ENCODE measurements at places on chromosomes 12 and 14.

DNA sequence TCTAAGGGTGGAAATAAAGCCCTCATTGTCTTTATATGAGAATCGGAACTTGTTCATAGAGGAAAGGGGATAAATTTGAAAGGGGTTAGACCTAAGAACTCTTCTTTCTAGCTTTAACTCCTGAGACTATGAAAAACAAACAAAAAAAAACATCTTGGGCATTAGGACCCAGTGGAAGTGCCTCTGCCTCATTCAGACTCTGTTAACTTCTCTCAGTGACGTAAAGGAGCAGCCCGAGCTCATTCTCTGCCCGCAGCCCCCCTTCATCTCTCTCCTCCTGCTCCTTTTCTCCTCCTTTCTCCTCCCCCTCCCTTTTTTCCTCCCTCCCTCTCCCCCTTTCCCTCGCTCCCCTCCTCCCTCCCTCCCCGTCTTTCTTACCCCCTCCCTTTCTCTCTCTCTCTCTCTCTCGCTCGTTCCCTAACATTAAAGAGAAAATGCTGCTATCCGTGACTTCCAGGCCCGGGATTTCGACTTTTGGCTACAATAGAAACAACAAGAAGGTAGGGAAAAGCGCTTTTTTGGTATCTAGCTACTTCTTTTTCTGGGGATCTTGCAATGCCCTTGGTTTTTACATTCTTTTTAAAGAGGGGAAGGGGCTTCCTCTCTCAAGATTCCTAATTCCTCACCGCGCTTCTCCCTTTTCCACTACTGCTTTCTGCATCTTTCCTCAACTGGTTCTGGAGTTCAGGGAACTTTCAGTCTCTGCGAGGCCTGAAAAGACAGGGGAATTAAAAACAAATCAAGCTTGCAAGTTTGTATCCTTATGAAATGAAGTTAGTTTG is at the start of gene RBMS2:
Gene RBMS2 (plus strand): TSS at position 231 of the 782 bp plus-strand sequence. CDS start 204 bp downstream, at position 435.
- no peak for DNase-seq

DNA sequence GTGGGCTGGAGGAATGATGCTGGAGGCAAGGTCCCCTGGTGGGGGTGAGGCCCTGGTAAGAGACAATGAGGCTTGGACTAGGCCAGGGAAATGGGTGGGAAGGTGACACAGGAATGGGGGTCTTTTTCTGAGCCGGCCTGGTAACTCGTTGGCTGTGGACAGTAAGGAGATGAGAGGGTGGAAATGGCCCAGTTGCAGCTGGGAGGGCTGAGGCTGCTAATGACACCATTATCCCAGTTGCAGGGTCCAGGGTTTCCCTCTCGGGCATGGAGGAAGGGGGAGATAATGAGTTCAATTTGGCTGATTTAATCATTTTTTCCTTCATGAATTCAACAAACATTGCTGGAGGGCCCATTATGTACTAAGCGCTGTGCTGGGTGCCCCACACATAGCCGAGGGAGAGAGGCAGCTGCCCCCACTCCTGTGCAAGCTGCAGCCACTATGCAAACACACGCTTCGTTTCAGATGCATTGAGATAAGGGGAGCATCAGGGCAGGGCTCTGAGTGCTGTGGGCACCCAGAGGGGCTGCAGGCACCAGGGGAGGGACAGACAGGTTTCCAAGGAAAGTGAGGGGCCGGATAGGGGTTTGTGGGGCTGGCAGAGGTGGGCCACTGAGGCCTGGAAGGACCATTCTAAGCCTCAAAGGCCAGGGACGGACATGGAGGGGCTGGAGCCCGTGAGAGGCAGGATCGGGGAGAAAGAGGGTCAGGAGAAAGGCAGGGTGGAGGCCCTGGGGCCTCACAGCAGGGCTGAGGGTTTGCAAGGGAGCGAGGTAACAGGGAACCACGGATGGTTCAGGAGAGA is 43.2 kb upstream of the MEG3 start:
- DNase-seq, result no peak

DNA sequence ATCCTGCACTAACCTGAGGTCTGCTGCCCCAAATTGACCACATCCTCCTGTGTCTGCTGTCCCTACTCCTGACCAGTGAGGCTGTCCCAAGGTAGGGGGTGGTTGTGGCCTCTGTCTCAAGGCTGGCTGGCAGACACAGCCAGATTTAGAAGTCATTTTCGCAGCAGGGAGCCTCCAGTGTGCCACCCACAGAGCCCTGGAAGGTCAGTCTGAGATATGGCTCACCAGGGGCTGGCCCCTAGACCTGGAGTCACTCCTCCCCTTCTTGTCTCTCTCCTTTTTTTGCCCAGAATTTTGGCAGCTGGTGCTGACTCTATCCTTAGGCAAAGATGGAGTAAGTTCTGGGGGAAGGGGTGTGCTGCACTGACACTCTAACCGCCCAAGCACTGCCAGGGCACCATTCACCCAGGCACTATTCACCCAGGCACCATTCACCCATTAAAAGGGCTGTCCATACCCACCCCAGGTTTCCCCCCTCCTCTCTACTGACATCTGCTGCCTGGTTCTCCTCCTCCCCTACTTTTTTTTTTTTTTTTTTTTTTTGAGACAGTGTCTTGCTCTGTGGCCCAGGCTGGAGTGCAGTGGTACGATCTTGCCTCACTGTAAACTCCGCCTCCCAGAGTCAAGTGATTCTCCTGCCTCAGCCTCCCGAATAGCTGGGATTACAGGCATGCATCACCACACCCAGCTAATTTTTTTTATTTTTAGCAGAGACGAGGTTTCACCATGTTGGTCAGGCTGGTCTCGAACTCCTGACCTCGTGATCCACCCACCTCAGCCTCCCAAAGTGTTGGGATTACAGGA is 7.7 kb downstream of the DDN start:
- no peak for DNase-seq

GRCh38 chr12:40752011-40752410 is 59.8 kb downstream of the CNTN1 start:
- no peak for DNase-seq

DNA sequence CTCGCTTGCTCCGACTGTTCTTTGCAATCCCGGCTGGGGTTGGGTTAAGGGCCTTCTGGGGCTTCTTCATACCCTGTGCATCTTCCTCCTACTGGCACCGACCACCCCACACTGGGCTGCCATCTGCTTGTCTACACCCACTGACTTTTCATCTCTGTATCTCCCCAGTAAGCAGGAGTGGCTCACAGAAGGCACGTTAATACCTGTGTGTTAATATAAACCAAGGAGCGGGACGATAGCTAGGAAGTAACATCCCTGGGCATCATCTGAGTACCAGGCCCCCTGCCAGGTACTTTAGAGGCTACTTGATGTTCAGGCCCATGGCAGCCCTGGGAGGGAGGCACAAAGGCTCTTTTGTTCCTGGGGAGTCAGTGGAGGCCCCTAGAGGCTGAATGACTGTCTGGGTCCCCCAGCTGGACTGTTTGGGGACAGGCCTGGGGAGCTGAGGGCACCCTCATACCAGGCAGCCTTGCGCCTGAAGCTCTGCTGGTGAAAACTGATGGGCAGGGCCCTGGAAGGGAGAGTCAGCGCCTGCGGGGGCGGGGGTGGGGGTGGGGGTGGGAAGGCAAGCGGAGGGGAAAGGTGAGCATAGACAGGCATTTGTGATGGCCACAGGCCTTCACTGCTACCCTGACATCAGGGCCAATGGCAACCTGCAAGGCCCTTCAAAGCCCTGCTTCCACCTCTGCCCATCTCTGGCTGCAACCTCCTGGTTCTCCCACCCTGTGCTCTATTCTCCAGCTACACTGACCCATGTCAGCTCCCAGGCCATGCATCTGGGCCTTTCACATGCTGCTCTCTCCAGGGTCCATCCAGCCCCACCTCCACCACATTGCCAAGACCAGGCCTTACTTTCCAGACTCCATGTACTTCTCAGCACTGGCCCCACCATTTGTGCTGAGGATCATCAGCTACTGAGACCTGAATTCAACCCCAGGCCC is 34.2 kb upstream of the DEGS2 start:
- no peak for DNase-seq

DNA sequence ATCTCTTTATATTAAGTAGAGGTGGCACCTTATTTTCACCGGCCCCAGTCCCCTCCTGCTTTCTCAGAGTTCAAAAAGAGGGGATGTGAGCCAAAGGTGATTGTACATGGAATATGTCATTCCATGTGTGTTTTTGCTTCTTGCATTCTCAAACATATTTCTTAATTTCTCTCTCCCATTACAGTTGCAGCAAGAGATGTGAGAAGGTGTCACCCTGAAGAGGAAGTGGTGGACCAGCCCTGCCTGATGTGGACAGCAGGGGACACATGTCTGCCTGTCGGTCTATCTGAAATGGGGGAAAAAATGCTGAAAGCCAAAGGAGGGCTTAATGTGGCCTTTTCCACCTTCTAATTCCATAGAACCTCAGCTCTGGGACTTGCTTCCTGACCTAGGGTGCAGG is 1.9 kb upstream of the FOXN3 start:
- no peak for DNase-seq

DNA sequence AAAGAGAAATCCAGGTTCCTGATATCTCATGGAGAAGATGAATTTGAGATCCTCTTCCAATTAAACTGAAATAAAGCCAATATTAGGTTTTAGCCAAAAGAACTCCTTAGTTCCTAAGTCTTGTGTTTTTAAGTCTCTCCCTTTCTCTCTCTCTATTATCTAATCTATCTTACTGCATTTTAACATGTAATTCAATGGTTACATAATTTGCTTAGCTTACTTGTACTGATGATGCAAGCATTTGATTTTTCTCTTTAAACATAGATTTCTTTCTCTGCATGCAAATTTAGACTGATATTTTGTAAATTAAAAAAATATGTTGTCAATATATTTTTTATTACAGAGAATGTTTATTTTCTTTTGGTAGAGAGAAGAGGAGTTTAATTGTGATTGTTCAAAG is 78.2 kb downstream of the MIPOL1 start:
- no peak for DNase-seq

DNA sequence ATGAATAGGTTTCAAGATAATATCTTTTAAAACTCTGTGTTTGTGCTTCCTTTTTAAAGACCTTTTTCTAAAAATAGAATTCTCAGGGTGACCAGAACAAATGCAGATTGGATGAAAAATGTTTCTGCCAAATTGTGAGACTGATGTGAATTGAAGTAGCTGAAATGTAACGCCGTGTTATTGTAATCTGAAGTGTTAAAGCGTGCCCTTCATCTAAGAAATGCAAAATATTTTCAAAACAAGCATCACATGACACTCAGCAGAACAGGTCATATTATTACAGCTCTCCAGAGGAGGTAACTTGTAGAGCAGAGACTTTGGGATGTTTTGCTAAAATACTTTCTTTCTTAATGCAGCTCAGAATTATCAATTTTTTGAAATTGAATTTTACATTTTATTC is 90.0 kb upstream of the PLEKHA5 start:
- no peak for DNase-seq

GRCh38 chr14:103314496-103315277 is 19.4 kb upstream of the EIF5 start:
- DNase-seq, result no peak

GRCh38 chr14:36820111-36820709 is 158.6 kb downstream of the PAX9 start:
- no peak for DNase-seq

GRCh38 chr14:60161196-60162107 is 3.7 kb downstream of the DHRS7 start:
- no peak for DNase-seq

DNA sequence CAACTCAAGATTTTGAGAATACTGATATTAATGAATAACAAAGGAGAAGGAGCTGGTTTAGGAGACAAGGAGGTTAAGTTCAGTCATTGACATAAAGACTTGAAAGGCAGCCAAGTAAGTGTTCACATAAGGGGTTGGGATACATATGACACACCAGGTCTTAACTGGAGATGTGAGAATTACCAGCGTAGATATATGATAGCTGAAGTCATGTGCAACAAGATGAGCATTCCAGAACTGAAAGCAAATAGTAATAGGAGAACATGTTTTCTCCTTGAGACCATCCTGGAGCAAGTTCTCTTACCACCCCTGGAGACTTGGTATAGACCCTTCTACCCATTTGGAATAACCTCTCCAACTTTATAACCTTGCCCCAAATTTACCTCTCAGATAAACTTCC is 43.3 kb upstream of the NPFF start:
- DNase-seq, result no peak

GRCh38 chr12:114397978-114398881 is 7.7 kb downstream of the TBX5 start:
- DNase-seq, result no peak

All from cortex of kidney (tissue), 1 donor.